Activated CD4-positive, alpha-beta T cell treated with anti-CD3 and anti-CD28 coated beads, Interleukin-2, amount 50 U/mL, for 48 hours (primary cell): ENCODE measurements at places on chromosomes 11 and 22.

- DNase-seq = no peak
Measured at GRCh38 chr11:93510196-93510873, 32.9 kb downstream of the SMCO4 start.

GRCh38 chr22:46661221-46661851 is 41.1 kb downstream of the GRAMD4 start:
- DNase-seq = peak; percentile 44

GRCh38 chr11:134921938-134922337 is 509.9 kb upstream of the B3GAT1 start:
- DNase-seq = no peak

- no peak for DNase-seq
Measured at GRCh38 chr11:16318320-16318719, 38.0 kb downstream of the SOX6 start.

DNA sequence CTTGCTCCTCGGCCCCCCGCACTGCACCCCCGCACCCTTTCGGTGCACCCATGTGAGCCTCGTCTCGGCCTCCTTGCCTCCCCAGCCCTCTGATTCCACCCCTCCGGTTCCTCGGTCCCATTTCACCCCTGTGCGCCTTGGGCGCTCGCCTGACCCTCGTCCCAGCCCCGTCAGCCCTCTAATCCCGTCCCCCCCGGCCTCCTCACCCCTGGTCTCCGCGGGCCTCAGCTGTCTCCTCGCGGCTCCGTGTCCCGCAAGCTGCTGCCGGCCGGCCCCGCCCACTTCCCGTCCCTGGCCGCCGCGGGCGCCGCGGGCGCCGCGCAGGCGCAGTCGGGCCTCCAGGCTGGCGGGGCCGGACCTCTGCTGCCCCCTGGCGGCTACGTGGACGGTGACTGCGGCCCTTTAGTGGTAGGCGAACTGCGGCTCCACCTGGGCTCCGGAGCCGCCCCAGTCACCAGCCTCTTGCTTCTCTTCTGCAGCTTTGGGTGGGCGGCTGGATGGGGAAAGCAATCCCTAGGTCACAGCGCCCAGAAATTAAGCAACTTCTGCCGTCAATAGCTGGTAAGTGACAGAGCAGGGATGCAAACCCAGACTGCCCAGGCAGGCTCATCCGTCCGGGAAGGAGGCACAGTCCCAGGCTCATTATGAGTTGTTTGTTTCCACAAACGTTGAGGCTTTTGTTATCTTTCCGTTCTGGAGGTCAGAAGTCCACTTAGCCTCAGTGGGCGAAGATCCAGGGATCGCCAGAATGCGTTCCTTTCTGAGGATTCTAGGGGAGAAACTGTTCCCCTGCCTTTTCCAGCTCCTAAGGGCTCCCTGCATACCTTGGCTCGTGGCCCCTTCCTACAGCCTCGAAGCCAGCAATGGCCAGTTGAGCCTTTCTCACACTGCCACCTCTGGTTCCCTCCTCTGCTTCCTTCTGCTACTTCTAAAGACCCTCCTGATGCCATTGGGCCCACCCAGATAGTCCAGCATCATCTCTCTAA is at the start of gene PPM1F:
PPM1F (minus strand) TSS at position 263 of the 986 bp plus-strand sequence. CDS start 6,800 bp downstream, outside the sequence.
- DNase-seq = peak; percentile 88

- DNase-seq = no peak
Measured at GRCh38 chr11:104148706-104149105, 15.2 kb downstream of the PDGFD start.
